Activated T-helper 9 cell treated with anti-CD3 and anti-CD28 coated beads, Interleukin-2, amount 50 U/mL, for 16 hours (primary cell): ENCODE measurements at places on chromosomes 6 and 20.

- DNase-seq = no peak
Observed at GRCh38 chr6:149212206-149212605, 105.3 kb upstream of the TAB2 start.

DNA sequence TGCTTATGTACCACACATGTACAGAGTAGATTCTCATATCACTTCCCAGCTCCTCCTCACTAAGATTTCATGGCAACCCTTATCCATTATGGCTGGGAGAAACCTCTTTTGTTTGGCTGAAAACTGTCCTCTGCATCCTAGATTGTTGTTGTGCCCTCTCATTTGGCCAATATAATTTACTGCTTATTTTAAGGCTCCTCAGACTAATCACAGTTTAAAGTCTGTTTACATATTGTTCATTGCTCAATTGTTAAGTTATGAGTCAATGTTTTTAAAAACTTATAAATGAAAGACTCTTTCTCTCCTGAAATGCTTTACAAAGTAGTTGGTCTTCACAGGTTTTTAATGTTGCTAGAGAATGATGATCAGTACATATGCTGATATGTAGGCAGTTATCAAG lies 57.3 kb downstream of the FAM83B start:
- DNase-seq = no peak

DNA sequence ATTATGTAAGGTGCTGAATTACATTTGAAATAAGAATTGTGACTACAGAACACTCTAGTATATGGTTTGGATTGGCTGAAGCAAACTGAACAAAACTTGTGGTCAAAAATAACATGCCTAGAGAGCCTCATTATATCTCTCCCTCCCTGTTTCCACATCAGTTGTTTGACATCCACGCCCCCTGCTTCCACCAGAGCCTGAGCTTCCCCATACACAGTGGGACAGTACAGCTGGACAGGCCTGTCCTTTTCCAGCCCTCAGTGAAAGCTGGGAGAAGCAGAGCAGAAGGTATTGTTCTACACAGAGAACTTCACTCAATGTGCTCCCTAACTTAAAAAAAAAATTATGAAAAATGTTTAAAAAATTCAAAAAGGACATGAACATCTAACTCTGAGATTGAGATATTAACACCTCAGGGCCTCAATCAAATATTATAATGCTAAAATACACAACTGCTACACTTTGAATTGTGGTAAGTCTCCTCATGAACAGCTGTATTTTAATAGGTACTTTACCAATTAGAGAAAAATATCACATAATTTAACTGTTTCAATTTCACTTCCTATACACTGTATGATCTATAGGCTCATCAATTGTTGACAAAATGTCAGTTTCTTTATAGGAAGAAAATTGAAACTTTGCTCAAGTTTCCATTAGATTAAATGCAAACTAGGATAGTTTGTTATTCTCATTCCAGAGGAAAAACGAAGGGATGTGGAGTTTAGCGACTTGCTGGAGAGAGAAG lies 44.9 kb upstream of the SCML4 start:
- no peak for DNase-seq

GRCh38 chr20:41694796-41695195 lies 76.6 kb upstream of the CHD6 start:
- no peak for DNase-seq

DNA sequence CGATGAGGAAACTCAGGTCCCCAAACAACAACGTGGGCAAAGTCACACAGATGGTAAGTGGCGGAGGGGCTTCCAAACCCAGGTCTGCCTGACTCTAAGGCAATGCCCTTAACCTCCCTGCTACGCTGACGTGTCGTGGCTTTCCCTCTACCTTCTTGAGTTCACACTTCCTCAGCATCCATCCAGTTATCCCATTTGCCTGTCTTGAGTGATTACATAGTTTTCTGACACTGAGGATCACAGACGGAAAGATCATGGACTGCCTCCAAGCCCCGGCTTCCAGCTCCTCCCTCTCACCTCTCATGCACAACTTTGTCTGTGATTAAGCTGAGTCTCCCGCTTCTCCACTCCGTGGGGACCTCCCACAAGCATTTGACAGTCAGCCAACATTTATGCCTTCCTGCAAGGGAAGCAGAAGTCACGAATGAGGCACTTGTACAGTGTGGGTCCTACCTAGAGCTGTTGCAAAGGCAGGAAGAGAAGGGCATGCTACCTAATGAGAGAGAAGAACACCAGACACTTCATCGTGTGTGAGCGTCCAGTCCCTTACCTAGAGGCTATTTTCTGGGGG lies 33.8 kb downstream of the TBC1D7 start:
- DNase-seq = no peak

GRCh38 chr6:126804332-126805064 lies 314.0 kb upstream of the RSPO3 start:
- DNase-seq = no peak

DNA sequence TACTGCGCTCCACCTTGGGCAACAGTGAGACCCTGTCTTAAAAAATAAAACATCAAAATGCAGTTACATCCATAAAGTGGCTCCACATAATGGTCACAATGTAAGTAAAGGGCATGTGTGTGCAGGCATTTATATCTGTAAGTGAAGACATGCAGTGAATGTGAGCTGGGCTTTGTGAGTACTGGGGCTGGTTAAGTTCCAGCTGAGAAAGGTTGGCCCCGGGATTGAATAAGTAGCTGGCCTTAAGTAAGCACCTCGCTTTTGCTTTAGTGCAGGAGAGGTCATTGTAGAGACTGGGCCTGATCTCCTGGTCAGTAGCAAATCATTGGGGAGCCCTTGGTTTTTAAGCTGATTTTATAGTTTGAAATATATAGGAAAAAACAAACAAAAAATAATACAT lies 8.0 kb downstream of the QKI start:
- no peak for DNase-seq
